ENCODE measurements at places on chromosomes 2 and 18.

DNA sequence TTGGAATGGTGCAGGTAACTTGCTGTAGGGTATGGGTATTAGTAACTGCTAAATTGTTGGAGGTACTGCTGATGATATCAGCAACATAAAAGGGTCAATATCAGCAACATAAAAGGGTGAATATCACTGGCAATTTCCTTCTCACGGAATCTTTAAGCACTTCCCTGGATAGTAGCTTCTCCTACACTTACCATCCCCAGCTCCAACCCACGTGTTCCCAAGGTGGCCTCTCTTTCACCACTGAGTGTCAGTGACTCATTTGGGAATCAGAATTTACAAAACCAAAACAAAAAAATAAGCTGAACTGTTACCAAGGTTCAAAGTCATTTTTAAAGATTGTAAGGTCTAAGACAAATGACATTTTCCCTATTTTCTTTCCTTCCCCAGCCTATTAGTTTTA is 70.8 kb downstream of the LRP2 start:
- no peak for DNase-seq

DNA sequence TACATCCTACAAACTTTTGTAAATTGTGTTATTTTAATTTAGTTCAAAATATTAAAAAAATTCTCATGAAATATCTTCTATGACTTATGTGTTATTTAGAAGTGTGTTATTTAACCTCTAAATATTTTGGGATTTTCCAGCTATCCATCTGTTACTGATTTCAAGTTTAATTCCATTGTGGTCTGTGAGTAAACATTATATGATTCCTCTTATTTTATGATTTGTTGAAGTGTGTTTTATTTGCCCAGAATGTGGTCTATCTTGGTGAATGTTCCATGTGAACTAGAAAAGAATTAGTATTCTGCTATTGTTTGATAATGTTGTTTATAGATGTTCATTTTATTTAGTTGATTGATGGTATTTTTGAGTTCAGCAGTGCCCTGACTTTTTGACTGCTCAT is 136.0 kb downstream of the ZNF804A start:
- DNase-seq: no peak

- DNase-seq: peak; percentile 58
Observed at GRCh38 chr2:24382363-24383073, 22.2 kb upstream of the ITSN2 start.

DNA sequence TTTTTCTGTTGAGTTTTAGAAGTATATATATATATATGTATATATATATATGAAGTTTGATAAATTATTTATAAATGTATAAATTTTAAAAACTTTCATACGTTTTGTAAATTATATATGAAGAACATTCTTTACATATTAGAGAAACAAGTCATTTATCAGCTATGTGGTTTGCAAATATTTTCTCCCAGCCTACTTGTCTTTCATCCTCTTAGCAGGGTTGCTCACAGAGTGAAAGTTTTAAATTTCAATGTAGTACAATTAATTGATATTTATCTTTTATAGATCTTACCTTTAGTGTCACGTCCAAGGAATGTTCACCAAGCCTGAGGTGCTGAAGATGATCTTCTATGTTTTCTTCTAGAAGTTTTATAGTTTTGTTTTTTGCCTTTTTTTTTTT is 78.3 kb upstream of the HS6ST1 start:
- no peak for DNase-seq

DNA sequence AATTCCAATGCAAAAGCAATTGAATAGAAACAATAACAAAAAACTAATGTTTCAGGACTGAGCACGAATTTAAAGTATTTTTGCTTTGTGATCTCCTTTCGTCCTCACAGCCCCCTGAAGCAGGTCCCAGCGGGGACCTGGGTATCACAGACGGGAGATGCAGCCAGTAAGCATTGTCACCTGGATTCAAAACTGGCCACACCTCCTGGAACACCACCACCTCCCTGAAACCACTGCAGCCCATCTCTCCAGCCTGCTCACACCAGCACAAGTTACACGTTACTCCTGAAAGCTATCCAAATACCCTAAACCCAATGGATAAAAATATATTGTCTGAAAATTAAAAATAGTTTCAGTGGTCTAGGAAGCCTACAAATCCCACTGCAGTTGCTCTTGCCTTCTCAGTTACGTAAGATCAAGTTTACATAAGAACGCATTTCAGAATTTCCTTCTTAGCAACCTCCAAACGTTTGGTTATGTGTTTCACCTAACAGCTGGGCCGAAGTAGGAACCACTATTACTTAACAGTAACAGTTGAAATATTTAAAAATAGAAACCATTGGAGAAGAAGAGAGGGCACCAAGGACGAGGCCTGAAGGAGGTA is 178.0 kb downstream of the HDAC4 start:
- DNase-seq: no peak

GRCh38 chr18:66560094-66560493 is 43.8 kb downstream of the CDH19 start:
- no peak for DNase-seq

GRCh38 chr2:177363332-177363731 is 29.2 kb upstream of the AGPS start:
- DNase-seq: no peak

DNA sequence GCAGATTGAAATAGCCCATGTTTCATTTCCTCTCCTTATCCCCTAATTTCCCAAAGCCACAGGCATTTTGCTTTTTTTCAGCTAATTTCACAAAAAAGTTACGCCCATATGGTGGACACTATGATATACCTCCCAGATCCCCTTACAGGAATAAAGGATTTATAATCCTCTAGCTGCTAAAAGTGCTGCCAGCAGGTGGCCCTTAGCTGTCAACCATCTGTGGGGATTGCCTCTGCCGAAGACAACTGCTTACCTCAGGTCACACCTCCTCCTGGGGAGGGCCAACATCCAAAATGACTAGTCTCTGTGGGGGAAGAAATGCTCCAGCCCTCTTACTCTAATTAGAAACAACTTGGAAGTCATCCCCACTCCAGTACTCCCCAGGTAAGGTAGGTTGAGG is 61.0 kb upstream of the EPB41L3 start:
- DNase-seq: no peak

- no peak for DNase-seq
Observed at GRCh38 chr2:32489061-32489460, 132.2 kb downstream of the BIRC6 start.

DNA sequence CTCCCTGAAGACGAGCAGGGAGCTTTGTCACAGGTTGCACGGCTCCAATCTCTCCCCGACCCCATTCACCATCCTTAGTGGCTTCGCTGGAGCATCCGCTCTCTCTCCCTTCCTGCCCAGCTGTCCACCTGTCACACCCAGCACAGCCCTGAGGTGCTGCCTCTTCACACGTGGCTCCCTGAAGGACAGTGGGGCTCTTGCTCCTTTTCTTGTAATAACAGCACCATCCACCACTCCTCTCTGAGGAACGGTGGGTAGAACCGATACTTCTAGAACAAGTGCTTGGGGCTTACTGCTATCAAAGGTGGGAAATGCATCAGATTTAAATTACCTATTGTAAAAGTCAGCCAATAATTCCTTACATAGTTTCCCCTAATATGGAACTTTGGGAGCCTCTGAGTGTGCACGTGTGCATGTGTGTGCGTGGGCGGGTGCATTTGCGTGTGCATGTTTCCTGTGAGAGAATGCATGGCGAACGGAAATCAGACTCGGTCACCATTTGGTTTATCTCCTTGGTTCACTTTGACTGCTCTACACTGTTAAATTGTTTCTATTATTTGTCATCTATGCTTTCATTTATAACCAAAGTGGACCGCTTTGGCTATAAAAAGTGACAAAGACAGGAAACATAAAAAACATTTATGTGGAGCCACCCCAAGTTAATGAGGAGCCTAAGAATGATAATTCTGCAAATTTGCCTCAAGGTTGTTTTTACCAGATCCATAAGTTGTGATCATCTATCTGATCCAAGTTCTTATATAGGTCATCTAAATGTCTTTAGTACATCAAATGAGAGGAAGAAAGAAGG is 39.1 kb downstream of the KLHL29 start:
- DNase-seq: no peak

- DNase-seq: no peak
Observed at GRCh38 chr2:3587021-3587420, 7.9 kb upstream of the COLEC11 start.

- DNase-seq: no peak
Observed at GRCh38 chr2:94870440-94871225, 597 bp upstream of the TEKT4 start.

GRCh38 chr2:71604726-71605120 is 151.4 kb downstream of the DYSF start:
- DNase-seq: no peak

GRCh38 chr18:78611201-78611800 is 368.3 kb upstream of the SALL3 start:
- DNase-seq: no peak

DNA sequence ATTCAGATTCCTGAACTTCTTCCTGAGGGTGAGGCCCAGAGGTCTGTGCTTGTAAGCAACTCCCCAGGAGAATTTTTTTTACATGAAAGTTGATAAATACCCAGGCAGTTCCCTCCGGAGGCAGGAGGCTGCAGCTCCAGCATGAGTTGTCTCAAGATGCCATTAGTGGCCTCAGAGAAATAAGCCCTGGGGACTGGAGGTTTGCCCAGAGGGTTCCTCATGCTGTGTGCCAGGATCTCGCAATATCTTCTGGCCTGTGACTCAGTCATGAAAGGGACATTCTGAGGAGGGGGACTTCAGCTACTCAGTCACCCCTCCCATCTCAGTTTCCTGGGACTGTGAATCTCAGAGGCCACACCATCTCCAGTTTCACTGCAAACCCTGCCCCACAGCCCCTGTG is 49.9 kb downstream of the LYPD1 start:
- DNase-seq: no peak

GRCh38 chr2:10372203-10372861 is 69.6 kb downstream of the HPCAL1 start:
- DNase-seq: no peak

DNA sequence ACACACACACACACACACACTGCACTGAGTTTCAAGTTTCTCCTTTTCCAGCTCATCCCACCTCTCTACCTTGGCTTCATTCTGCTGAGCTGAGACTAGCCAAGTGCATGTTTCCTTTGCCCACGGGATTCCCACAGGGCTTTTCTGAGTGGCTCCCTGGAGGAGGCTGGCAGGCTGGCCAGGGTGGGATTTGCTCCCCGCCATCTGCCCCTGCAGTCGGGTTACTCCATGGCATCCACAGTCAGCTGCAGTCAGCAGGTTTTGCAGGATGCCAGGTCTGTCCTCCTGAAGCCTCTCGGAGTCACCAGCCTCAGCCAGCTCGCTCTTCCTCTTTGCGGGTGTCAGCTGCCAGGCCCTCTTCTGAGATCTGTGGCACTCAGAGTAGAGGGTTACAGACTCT is 783.7 kb upstream of the SOX11 start:
- DNase-seq: no peak

GRCh38 chr18:34695310-34695709 is 14.8 kb upstream of the DTNA start:
- no peak for DNase-seq

- no peak for DNase-seq
Observed at GRCh38 chr18:1092228-1092627, 187.6 kb downstream of the ADCYAP1 start.

DNA sequence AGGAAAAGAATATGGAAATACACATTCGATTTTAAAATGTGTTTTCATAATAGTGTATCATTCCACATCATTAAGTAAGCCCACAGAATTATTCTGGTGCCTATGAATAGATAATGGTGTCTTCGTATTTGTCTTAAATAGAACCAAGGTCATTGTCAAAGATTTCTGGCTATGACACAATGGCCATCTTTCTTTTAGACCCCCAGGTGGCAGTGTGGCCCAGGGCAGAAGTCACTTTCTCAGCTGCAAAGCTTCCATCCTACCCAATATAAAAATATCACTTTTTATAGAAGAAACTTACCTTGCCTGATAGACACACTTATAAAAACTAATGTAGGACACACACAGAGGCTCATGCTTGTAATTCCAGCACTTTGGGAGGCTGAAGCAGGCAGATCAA is 57.5 kb downstream of the ZRANB3 start:
- DNase-seq: no peak

DNA sequence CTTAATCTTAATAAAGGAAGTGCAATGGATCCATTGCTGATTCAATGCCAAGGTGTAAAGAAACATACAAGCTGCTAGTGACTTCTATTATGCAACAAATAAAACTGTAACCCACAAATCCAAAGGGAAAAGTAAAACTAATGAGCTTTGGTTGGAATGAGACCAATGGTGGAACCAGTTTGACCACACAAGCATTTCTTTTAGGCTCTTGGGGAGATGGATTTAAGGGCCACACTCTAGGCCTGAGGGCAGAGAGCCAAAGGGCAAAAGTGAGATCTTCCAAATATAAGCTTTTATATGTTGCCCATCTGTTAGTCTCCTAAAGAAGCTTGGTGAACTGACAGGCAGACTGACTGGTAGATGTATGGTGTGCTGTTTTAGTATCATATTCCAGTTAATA is 41.5 kb upstream of the MMADHC start:
- DNase-seq: no peak

DNA sequence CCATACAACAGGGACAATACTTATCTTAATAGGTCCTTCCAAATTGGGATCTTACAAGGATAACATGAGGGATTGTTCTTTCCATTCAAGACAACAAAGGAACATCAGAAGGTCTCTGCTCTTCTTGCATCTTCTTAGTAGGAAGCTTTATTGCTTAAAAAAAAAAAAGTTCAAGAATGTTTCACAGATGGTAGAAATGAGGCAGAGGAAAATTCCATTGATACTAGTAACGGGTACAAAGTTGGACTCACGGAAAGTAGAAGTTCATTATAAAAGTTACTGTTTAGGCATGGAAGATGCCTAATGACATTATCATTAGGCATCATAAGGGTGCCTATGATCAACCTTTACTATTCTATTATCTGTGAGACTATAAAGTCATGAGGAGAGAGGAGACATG is 136.2 kb downstream of the LAMA3 start:
- DNase-seq: no peak

GRCh38 chr2:230865766-230866755 is 1.3 kb downstream of the ITM2C start:
- DNase-seq: peak; percentile 52
